Breast epithelium (tissue), 4 donors: ENCODE measurements at places on chromosomes 2 and 18. TPM values are rescaled to one million over a fixed set of nuclear protein-coding genes. Genes with fewer than 3 reads are reported as not detected.
A peak's percentile ranks its signal among the peaks of the same experiment; 100 is the strongest.

The NAT8 gene
- total RNA-seq, result not detected

The PARD3B gene
- 25.9 TPM for total RNA-seq

The CD8B gene
- 3.5 TPM for total RNA-seq

The ADGRF3 gene
- under 0.01 TPM for total RNA-seq

The FABP1 gene
- total RNA-seq, result not detected

The TDRD15 gene
- total RNA-seq, result not detected

The IL1RN gene
- total RNA-seq, result 3.8 TPM

DNA sequence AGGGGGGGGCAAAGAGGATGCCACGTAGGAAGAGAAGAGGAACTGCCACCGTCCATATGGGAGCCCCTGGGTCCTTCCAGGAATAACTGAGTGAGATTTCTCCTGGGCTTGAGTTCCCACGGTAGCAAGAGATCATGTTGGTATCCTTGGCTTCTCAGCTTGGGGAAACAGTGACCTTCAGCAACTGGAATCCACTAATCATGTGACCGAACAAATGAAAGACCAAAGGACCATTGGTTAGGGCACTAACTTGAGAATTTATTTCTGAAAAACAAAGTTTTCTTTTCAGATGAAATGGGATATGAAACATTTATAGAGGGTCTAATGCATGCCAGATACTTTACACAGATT, 259.4 kb upstream of the ID2 start:
- DNase-seq, result no peak

- peak; percentile 66 for DNase-seq
Observed at GRCh38 chr2:96116424-96116878, at the start of gene ADRA2B. Gene ADRA2B, minus strand, starts transcription at chr2:96116571. Its CDS starts 422 bp downstream, at chr2:96116149.

DNA sequence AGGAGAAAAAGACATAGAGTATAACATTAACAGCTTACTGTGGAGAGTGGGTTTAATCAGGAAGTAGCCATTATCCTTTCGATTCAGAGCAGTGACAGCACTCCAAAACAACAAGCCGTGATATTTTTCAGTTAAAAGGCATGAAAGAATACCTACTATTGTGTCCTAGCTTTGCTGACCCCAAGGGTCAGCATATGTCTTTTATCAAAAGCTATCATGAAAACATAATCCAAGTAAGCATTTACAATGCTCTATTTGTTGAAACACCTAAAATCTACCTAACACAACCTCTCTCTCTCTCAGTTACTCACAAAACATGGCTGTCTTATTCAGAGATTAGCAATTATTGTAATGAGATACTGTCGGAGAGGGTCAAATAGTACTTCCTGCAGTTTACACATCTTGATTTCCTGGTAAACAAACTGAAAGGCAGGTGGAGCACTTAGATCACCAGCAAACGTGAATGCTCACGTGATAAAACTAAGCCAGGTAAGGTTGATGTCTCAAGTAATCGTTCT, 100.0 kb downstream of the BAZ2B start:
- DNase-seq, result no peak

- DNase-seq, result no peak
Observed at GRCh38 chr2:101777337-101777736, 79.8 kb downstream of the MAP4K4 start.

- no peak for DNase-seq
Observed at GRCh38 chr2:16114836-16115235, 174.5 kb downstream of the MYCN start.

DNA sequence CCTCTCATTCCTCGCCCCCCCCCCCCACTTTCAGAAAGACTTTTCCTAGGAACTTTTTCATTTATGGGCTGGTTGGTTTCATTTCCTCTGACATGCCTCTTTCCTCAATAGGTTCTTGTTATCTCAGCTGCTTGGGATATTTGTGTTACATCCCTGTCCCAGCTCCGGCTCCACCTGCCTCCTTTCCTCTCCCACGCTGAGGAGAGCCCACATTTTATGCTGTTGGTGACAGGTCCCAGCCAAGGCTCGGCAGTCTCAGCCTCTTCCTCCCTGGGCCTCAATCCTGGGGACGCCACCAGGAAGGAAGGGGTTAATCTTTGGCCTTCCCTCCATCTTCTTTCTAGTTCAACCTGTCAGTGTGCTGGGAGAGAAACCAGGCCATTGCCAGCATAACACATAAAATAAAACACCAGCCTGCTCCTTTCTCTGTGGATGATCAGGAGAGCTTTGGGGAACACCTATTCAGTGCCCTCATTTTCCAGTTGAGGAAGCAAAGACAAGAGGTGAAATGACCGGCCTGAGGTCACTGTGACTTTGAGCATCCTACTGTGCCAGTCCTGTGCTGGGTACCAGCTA, 216.9 kb upstream of the TNP1 start:
- no peak for DNase-seq

- DNase-seq, result peak; percentile 74
Observed at GRCh38 chr2:96251721-96252292, 14.0 kb downstream of the TMEM127 start.

DNA sequence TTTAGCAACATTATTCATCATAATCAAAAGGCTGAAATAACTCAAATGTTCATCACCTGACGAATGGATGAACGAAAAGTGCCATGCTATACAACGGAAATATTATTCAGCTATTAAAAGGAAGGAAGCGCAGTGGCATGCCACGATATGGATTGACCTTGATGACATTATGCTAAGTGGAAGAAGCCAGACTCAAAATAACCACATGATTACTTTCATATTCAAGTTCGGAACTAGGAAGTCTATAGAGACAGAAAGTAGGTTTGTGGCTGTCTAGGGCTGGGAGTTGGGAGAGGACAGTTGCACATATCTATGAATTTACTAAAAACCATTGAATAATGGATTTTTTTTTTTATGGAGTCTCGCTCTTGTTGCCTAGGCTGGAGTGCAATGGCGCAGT, 13.4 kb upstream of the PDIA6 start:
- no peak for DNase-seq

DNA sequence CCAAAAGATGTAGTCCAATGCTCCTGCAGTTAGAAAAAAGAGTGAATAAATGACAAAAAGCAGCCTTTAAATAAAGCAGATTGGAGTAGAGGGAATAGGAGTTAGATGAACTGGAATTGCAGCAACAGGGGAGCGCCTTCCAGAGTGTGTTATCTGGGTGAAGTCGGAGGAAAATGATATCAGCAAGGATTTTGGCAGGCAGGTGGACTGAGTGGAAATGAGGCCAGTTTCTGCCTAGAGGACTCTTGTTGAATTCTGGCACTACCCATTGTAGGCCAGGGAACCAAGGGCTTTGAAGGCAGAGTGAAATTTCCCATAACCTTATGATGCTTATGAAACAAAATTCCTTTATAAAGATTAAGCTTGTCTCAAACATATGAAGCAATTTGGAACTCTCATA, 59.8 kb downstream of the AKAIN1 start:
- no peak for DNase-seq

DNA sequence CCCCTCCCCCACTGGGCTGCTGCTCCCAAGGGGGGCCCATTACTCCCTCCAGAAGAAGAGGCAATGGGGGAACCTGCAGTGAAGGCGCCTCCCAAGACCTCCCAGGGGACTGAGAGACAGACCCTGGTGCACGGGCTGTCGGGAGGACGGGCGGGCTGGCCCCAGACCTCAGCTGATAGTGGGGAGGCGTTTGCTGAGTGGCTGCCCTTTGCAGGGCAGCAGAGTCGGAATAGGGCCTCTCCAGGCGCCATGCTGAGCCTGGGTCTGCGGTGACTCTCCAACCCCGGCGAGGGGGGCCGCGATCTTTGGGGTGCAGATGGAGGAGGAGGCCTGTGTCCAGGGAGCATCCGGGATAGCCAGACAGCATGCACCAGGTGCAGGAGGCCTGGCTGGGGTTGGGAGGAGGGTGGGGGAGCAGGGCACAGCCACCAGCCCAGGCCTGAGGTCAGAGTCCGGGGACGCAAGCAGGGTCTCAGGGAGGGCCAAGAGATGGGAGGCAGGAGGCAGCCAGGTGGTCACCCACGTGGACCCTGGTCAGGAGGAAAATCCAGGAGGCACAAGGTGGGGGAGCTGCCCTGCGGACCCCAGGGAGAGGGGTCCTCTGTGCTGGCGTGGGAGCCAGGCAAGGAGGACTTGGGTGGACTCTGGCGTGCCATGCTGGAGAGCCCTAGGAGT, 11.0 kb downstream of the CROCC2 start:
- no peak for DNase-seq

DNA sequence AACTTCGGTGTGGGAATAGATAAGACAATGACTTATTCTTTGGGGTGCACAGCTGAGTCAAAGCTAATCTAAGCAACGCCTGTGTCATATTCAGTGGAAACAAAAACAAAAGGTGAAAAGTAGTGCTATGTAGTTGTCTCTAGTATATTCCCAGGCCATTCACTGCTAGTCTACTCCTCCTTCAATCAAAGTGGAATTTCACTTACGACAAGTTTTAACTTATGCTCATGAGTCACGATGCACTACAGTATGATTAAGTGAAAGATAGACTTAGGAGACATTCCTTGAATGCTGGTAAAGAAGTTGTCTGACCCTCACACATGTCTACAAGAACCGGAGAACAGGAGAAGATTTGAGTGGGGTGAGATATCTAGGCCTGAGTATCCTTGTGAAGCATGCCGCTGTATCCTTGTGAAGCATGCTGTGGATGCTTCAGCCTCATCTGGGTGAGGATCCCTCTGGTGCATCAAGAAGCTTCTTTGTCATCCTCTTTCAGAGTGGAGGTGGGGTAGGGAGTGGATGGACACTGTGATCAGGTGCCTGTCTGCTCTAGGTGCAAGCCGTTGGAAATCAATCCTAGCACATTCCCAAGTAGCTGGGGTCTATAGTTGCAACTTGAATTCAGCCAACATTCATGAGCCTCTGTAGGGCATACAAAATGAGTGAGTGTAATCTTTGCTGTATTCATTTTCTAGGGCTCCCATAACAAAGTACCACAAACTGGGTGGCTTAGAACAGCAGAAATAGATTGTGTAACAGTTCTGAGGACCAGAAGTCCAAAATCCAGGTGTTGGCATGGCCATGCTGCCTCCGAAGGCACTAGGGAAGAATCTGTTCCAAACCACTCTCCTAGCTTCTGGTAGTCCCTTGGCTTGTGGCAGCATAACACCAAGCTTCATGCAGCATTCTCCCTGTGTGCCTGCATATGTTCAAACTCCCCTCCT, 173.5 kb upstream of the FN1 start:
- no peak for DNase-seq

DNA sequence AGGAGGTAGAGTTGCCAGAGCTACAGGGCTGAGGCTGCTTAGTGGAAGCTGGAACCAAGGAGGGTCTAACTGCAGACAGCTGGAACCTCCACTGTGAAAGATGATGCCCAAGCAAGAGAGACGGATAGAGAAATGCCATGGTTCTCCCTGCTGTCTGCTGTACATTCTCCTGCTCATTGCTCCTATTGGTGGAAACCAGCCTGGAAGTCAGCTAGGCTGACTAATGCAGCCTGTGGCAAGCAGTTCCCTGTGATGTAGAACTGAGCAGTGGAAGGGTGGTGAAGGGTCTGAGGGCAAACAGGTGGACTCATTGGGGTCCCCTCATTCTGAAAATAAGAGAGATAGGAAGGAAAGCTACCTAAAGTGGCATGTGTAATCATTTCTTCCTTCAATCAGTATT, 563.6 kb downstream of the SLC4A3 start:
- DNase-seq, result no peak
